Activated CD8-positive, alpha-beta memory T cell treated with anti-CD3 and anti-CD28 coated beads for 1 hour (primary cell): ENCODE measurements at places on chromosomes 2 and 18.

DNA sequence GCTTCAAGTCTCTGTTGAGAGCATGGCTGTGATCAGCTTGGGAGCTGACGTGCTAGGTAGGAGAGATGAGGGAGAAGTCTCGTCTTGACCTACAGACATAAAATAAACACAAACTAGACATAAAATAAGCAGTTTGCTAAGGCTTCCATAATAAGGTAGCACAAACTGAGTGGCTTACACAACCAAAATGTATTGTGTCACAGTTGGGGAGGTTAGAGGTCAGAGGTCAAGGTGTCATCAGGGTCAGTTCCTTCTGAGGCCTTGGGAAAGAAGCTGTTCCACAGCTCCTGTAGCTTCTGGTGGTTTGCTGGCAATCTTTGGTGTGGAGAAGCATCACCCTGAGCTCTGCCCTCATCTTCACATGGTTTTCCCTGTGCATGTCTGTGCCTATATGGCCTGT lies 20.2 kb downstream of the DAW1 start:
- DNase-seq = no peak

- DNase-seq = peak; percentile 13
Measured at GRCh38 chr2:9422321-9423099, 818 bp downstream of the ITGB1BP1 start.

- no peak for DNase-seq
Measured at GRCh38 chr2:180980943-180981911, 822 bp downstream of the UBE2E3 start.

DNA sequence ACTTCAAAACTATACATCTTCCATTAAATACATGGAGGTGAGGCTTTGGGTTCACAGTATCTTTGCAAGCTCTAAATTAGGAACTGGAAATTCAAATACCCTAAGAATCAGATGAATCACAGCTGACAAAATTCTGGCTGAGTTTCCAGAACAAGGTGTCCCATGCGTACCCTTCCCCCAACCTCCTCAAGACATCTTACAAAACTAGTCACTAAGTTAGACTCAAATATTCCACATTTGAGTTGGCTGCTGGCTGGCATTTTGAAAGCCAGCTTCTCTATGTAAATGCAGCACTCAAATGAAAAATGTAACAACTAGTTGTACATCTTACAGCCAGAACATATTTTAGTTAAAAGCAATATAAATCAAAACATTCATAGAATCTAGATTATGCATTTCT lies 131.0 kb upstream of the ARL5A start:
- DNase-seq = no peak

GRCh38 chr2:124025171-124025580 lies at the start of gene CNTNAP5:
Gene CNTNAP5, plus strand, starts transcription at chr2:124025287. Its CDS starts 364 bp downstream, at chr2:124025651.
- no peak for DNase-seq

DNA sequence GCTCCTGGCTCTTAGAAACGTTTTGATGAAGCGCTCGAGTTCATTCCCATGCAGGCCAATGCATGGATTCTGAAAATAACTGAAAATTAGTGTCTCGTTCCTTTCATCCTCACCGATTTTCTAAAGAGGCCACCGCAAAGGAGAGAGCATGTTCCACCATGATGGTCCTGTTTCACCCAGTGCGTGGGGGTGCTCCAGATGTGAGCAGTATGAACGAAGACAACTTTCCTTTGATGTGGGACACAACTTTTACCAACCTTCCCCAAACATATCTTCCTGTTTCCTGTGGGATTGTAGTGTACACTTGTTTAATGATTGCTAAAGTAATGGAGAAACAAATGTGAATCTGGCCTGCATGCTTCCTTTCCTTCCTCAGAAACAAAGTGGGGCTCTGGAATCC lies 114.5 kb downstream of the PRPF40A start:
- no peak for DNase-seq
